ENCODE measurements at places on chromosomes 3 and 15.

DNA sequence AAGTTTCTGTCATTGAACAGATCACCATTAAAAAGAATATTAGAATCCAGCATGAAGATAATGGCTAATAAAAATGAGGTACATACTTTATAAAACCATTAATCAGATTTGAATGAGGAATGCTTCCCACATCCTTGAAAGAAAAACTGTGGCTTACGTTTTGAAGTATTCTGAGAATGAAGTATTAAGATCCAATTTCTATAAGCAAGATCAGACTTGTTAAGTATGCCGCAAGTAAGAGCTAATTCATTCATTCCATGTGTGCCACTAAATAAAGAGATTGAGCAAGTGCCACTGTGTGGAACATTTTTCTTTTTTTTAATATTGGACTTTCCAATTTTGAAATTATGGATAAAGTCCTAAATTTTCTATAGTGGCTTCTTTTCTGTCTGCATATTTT is 30.6 kb downstream of the NMD3 start:
- DNase-seq, result no peak

DNA sequence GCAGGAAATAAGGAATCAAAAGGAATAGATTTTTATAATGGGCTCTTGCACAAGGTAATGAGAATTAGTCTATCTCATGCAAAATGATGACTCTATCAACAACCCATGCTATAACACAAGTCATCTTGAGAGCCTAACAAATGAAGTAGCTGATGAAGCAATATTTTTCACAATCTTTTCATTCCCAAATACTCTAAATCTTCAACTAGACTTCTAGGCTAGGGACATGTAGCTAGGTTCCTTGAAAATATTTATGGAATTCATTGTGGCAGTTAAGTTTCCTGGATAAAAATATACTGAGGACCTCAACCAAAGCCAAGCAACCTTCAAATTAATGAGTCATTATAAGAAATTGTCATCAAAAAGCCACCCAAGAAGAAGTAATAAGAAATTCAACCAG is 55.4 kb downstream of the DCBLD2 start:
- no peak for DNase-seq

GRCh38 chr3:66644549-66644948 is 143.7 kb upstream of the LRIG1 start:
- DNase-seq, result no peak

DNA sequence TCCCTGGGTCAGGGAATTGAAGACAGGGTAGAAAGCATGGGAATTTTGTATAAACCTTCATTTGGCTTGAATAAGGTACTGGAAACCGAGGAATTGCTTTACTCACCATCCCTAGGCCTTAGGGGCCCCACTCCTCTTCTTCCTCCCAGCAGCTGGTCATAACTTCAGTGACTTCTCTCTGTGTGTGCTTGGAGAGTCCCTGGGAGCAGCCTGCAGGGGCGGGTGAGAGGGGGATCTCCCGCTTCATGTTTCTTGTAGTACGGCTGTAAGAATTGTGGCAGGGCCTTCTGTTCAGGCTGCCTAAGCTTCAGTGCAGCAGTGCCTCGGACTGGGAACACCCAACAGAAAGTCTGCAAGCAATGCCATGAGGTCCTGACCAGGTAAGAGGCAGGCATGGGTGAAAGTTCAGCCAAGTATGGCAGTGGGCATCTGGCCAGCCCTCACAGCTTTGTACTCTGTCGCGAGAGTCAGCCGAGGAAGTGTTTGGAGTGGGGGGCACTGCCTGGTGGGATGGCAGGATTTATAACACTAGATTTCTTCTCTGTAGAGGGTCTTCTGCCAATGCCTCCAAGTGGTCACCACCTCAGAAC is 1.7 kb upstream of the DNAJC17 start:
- DNase-seq, result no peak

DNA sequence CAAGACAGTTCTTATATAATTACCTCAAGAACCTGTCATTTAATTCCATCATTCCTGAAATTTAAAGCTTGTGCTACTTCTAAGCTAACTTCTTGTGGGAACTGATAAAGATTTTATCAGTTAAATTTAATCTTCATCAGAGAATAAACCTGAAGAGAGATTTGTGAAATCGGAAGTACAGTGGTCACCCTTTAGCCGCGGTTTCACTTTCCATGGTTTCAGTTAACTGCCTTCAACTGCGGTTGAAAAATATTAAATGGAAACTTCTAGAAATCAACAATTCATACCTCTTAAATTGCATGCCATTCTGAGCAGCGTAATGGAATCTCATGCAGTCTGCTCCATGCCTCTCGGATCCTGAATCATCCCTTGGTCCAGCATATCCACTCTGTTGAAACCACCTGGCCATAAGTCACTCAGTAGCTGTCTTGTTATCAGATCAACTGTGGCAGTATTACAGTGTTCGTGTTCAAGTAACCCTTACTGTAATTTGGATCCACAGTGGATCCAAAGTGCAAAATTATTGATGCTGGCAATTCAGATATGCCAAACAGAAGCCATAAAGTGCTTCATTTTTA is 626.1 kb downstream of the CADM2 start:
- DNase-seq, result no peak

GRCh38 chr3:116640109-116640508 is 69.5 kb upstream of the TUSC7 start:
- DNase-seq, result no peak

DNA sequence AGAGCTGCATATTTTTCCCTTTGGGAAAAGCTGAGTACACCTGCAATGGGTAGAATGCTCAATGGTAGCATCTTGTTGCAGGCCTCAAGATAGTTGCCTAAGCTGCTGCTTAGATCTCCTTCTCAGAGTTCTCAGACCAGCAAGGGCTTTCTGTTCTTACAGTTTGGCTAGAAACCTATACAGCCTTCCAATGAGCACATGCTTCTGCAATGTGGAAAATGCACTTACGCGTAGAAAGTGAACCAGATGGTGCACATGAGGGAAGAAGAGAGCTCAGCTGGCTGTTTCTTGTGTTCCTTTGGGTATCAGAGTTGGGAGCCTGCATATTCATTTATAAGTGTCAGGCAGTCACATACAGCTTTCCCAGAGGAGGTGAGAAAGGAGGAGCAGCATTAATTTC is 136.4 kb downstream of the B3GALNT1 start:
- no peak for DNase-seq

DNA sequence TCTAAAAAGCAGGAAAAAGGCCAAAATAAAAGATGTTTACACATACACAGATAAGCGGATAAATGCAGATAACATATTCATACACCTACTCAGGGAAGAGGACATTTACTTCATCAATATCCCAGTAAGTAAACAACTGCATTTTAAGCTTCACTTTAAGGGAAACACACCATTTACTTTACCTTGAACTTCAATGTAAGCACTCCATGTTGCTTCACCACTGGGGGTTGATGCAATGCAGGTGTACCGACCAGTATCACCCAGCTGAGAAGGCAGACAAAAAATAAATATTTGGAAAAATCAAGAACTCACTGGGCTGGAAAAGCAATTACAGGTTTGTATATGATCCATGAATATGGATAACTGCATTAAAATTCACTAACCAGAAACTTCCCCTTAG is 1099.5 kb downstream of the ROBO1 start:
- peak; percentile 39 for DNase-seq

DNA sequence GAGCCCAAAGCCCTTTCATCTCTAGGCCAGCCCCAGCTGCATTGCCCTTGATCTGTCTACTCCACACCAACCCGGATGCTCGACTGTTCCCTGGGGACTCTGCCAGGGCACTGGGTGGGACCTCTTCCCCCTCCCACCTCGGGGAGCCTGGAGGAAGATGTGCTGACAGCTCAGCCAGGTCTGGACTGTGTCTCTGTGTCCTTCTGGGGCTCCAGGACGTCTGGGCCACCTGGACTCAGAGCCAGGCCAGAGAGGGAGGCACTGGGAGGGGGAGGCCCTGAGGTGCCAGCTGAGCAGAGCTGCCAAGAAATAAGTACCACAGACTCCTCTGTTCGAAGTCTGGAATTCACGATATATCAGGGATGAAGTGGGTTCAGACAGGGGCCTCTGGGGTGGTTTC is 5.8 kb upstream of the HCN4 start:
- DNase-seq, result no peak

GRCh38 chr3:178369006-178369405 is 167.2 kb upstream of the KCNMB2 start:
- no peak for DNase-seq

- peak; percentile 75 for DNase-seq
These were observed 6.6 kb upstream of the CHSY1 start for GRCh38 chr15:101258238-101259144.

GRCh38 chr15:33852570-33852969 is 115.7 kb upstream of the CHRM5 start:
- no peak for DNase-seq

DNA sequence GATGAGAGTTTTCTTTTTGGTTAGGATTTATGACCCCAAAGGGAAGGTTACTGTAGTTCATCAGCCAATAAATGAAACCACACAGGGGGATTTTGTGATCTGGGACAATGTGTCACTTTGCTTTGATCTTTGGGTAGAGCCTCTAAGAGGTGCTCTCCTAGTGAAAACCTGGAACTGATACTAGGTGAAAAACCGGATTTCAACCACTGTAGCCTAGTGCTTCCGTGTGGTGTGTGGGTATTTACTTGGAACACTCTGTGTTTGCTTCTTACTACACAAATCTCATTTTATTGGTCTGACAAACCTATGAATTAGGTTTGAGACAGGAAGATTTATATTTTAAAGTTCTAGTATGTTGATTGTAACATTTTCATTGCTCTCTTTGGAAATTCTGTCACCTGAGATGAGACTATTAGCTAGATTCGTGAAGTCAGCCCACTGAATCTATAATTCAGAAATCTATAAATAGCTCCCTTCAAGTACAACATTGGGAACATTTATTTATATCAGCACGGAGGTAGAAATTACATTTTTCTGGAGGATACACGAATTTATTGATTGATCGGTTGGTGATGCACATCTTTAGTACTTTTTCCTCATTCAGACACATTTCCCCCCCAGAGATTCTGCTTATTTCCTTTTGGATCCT is 119.8 kb downstream of the AKAP13 start:
- no peak for DNase-seq

DNA sequence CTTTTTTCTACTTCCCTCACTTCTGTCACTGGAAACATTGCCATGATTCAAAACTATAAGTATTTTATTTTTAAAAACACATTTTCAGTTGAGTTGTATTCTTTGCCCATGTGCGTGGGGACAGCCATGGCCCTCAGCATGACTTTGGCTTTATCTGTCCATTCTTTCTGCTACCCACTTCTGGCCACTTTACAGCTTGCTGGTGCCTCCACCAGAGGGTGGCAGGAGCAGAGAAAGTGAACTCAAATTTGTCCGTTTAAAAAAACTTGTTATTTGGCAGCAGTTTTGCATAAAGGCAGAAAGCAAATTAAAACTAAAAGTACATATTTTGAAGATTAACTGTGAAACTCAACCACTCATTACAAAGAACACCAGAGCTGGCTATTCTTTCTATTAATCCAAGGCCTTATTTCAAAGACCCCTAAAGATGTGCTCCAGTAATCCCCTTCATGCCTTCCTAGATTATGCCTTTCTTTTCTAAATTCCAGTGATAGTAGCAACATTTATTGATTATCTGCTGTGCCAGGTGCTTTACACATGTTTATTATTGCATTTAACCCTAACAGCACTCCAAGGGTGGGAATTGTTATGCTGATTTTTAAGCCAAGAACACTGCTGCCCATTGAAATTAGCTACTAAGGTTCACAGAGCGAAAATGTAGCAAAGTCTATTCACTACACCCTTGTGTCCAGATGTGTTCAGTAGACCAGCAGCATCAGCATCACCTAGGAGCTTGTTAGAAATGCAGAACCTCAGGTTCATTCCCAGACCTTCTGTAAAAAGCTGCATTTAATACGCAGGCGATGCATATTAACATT is 134.8 kb downstream of the THRB start:
- DNase-seq, result no peak

All from NCI-H1105 treated with DMSO at 0.1 percent for 48 hours (cell line).